Left lung (tissue), 14 donors: ENCODE measurements at places on chromosomes 11 and 22. TPM values are rescaled to one million over a fixed set of nuclear protein-coding genes. Genes with fewer than 3 reads are reported as not detected.

GRCh38 chr11:110349138-110349996, 53.0 kb upstream of the RDX start:
- no peak for DNase-seq

The NTM gene
- 20.9 TPM for polyA plus RNA-seq

DNA sequence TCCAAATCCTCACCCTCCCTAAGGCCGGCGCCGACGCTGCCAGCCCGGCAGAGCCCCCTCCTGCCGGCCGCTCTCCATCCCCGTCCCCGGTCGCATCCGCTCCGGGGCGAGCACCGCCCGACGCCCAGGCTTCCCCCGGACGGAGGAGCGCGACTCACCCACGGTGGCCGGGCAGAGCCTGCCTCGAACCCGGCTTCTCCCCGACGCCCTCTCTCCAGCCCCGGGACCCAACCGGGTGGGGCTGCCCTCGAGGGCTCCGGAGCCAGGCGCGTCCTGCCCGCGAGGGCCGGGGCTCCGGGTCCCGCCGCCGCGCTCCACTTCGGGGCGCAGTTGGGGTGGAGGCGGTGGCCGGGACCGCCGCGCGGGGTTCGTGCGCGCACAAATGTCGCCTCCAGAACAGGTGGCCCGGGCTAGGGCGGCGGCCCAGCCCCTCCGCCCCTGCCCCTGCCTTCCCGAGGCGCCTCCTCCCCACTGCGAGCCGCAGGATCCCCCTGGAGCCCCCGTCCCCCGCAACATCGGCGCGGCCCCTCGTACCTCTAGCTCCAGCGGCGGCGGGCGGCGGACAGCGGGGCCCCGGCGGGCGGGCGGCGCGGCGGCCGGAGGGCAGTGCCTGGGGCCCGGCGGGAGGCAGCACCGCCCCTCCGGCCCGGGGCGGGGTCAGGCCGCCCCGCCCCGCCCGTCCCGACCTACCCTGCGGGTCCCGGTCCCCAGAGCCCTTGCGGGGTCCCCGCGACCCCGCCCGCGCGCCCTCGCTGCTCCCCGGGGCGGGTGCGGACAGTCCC, at the start of gene A4GALT:
TSS of gene A4GALT (minus strand) at position 608 of the 782 bp plus-strand sequence. CDS start 26,919 bp downstream, outside the sequence.
- DNase-seq, result no peak

GRCh38 chr11:44736791-44737190, 10.0 kb downstream of the TSPAN18 start:
- DNase-seq, result no peak

DNA sequence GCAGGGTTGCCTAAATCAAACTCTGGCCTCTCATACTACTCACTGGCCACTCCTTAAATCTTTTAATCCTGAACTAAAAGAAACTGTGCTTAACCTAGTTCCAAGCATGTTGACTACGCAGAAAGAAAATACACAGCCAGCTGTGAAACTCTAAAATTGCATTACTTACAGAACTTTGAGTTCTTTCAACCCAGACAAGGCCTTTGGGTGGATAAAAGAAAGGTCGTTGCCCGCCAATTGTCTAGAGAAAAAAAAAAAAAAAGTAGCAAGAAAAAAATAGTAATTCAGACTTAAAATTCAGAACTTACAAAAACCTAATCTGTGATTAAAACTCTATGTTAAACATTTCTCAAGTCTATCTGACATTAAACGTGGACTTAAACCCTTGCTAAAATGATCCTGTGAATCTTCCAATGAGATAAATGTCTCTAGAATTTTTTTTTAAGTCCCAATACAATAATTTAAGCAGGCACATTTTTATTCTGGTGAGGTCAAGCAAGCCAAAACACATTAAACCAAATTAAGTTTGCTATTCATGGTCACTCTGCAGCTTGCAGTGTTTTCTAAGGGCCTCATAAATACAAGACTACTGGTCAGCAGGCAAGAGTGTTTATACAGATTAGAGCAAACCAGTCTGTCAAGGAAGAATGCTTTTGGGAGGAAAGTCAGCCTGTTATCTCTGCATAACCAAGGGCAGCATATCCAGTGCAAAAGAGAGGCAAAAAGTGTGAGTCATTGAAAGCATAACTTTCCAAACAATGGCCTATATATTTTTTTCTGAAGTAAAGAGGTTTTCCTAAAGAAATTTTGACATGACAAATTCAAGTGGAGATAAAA, 29.5 kb upstream of the CCDC34 start:
- no peak for DNase-seq

DNA sequence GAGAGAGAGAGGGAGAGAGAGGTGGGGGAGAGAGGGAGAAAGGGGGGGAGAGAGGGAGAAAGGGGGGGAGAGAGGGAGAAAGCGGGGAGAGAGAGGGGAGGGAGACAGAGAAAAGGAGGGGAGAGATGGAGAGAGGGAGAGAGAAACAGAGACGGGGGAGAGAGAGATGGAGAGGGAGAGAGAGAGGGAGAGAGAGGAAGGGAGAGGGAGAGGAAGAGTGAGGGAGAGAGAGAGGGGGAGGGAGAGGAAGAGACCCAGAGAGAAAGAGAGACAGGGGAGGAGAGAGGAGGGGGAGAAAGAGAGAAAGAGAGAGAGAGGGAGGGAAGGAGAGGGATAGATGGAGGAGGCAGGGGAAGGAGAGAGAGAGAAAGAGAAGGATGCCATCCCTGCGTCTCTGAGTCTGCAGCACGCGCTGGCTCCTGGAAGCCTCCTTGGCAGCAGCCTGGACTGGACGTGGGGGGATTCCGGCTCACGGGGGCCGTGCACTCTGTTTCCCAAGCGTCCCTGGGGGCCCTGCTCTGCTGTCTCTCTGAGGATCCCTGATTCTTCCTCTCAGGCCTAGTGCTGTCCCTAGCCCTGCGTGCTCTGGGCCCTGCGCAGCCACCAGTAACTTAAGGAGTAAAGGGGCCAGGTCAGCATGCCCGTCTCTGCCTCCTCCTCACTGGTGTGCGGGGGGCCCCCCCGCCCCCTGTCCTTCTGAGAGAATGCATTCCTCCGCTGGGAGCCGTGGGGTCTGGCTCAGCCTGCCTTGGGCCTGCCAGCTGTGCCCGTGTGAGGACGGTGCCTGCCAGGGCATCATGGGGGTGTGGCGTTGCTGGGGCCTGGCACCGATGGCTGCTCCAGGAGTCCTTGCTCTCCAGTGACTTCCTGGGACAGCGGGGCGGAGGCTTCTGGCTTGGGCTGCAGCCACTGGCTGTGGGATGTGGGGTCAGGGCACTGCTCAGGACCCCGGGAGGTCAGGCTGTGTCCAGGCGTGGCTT, 429.5 kb downstream of the TBC1D22A start:
- DNase-seq, result no peak

GRCh38 chr11:129442171-129442570, 66.5 kb downstream of the BARX2 start:
- no peak for DNase-seq

The WNT11 gene
- polyA plus RNA-seq, result 42.8 TPM

The ART1 gene
- polyA plus RNA-seq, result not detected

DNA sequence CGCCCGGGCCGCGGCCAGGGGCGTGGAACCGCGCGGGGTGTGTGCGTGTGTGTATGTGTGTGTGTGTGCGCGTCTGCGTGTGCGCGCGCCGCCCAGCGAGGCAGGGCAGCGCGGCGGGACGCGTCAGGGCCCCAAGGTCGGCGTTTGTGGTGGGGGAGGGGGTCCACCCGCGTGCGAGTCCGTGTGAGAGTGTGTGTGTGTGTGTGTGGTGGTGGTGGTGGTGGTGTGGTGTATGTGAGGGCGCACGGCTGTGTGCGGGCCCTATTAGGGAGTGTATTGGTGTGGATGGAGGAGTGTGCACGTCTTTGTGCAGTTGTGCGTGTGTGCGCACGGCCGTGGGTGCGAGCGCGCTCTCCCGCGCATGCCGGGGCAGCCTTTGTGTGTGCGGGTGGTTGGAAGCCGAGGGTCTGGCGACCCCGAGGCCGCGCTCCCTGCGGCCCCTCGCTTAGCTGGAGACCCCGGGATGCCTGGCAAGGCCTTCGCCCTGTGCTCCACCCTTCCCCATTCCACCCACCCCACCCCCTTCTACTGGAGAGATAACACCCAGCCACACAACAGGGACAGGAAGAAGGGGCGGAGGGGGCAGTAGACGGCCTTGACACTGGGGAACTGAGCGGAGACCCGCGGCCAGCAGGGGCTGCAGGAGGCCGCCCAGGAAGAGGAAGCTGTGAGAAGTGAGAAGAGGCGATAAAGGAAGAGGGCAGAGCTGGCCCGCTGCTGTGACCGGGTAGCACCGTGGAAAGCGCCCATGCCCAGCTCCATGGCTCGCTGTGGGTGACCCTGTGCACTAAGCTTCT, 528 bp upstream of the ARRB1 start:
- DNase-seq, result no peak

GRCh38 chr11:114738954-114739353, 60.6 kb downstream of the NXPE2 start:
- no peak for DNase-seq

The POU2AF2 gene
- polyA plus RNA-seq, result 0.32 TPM

DNA sequence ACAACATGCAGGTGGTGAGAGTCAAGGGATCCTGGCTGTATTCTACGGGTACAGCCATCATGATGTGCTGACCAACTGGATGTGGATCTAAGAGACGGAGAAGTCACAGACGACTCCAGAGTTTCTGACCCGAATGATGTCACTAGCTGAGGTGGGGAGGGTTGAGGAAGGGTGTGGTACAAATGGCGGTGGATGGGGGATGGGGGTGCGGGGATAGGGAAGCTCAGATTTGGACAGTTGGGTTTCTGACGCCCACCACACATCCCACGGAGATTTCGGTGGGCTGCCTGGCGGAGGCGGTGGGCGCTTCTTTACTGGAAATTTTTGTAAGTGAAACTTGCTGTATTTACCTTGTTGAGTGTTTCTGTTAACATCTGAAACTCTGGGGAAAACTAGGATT, 126.7 kb downstream of the OSBP2 start:
- no peak for DNase-seq

GRCh38 chr22:17108256-17109112, 12.7 kb downstream of the TMEM121B start:
- no peak for DNase-seq

DNA sequence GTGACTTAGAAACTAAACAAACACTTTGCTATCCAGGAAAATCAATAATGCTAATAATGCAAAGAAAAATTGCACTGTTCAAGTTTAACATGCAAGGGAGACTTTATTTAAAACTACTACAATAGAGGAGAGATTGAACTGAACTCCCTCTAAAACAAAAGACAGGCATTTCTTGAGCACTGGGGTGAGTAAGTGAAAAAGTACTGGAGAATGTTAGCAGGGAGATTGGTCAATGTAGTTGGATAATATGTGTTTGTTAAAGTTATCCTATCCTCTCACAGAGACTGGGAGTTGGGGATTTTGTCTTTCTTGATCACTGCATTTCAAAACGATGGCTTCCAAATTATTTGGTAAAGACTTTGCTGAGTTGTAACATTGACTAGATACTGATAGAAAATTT, 77.6 kb downstream of the LUZP2 start:
- DNase-seq, result no peak

- peak; percentile 6 for DNase-seq
These were observed 81.6 kb upstream of the SORL1-AS1 start for GRCh38 chr11:121534131-121535093.

The CLCF1 gene
- polyA plus RNA-seq, result 11.9 TPM

GRCh38 chr22:44628835-44629234, 73.2 kb upstream of the PRR5 start:
- no peak for DNase-seq

DNA sequence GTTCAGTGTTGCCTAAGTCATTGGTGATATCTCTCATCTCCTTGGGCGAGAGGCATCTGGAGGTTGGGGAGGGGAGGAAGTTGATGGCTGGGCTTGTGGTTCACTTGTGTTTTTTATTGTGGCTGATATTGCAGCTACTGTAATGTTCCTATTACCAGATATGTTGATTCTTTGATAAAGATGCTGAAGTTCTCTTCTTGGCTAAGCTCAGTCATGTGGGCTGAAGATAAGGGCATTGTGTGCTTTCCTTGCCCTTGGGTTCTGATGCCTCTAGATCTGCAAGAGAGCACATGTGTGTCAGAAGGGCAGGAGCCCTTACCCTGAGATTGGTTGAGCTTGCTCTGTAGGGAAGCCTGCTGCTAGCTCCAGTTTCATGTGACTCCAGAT, 12.0 kb downstream of the STX3 start:
- DNase-seq, result no peak

DNA sequence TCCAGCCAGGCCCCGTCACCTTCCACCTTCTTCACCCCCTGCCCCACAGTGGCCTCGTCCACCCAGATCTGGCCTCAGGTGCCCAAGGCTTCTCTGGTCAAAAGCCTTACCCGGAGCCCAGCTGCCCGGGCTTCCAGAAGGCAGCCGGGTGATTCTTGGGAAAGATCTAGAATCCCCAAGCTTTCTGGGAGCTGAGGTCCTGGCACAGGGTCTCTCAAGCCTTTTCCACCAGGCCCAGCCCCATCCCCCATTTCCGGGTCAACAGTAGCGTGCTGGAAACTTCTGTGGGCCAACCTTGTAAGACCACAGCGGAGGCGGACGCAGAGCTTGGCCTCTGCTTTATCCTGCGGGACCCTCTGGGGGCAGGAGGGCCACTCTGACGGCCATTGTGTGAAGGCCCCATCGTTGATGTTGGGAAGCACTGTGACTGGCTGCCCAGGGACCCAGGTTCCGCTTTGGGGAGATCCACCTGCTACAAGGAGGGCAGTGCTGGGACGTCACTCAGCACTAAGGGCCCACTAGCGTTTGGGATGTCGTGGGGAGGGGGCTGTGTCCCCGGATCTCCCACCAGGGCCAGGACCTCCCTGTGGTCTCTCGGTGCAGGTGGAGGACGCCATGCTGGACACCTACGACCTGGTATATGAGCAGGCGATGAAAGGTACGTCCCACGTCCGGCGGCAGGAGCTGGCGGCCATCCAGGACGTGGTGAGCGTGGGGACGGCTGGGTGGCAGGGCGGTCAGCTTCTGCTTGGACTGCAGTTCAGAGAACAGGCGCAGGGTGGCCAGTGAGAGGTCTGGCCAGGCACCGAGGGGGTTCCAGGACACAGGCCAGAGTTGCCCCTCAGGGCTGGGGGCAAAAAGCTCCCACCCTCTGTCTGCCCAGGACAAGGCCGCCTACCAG, 11.5 kb downstream of the TSPAN32 start:
- DNase-seq, result no peak

DNA sequence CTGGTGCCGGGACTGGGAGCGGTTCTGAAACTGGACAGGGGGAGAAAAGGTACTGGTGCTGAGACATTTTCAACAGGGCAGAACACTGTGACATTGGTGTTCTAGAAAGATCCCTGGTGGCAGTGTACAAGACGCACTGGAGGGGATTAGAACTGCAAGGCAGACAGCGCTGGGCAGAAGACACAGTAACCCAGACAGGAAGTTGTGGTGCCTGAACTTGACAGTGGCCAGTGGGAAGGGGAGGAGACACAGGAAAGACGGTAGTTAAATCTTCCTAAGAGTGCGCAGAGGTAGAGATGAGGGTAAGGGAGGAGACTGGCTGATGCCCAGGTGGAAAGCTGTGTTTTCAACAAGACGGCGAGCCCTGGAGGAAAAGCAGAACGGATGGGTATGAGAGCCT, 24.5 kb downstream of the FAM227A start:
- DNase-seq, result no peak
